ENCODE measurements at places on chromosomes 11 and 22.

DNA sequence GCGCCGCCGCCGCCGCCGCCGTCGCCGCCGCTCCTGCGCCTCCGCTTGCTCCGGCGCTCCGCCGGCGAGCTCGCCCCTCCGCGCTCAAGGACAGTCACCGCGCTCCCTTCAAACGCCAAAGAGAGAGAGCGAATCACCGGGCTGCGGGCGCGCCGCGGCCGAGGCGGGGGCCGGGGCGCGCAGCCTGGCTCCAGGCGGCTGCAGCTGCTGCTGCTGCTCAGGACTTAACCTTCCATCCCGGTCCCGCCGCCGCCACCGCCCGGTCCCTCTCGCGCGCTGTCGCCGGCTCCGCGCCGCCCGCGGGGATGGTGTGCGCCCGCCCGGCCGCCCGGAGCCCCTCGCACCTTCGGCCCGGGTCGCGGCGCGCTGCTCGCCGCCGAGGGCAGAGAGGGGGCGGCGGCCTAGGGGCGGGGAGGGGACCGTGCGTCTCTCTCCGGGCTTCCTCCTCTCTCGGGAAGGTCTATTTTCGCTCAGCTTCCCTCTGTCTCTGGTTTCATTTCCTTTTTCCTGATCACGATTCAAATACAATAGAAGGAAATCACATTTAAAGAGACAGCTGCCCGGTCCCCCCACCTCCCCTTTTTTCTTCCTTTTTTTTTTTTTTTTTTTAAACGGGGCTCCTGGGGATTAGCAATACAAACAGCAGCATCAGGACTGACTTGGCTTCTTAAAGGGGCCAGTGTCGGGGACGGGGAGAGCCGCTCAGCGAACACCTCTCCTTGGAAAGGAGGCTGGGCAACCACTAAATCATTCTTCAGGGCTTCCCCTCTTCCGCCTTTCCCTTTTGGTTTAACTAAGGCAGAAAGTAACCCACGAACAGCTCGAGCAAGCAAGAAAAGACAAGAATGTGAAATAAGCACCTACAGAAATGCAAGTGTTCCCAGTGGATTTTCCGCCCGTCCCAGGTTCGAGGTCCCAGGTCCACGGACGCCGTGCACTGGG, 22.1 kb downstream of the LMO2 start:
- DNase-seq, result peak; percentile 48

- no peak for DNase-seq
These were observed 71.1 kb downstream of the TTC28 start for GRCh38 chr22:28608546-28608945.

GRCh38 chr22:23503142-23503541, 76.9 kb downstream of the IGLL1 start:
- DNase-seq, result no peak

DNA sequence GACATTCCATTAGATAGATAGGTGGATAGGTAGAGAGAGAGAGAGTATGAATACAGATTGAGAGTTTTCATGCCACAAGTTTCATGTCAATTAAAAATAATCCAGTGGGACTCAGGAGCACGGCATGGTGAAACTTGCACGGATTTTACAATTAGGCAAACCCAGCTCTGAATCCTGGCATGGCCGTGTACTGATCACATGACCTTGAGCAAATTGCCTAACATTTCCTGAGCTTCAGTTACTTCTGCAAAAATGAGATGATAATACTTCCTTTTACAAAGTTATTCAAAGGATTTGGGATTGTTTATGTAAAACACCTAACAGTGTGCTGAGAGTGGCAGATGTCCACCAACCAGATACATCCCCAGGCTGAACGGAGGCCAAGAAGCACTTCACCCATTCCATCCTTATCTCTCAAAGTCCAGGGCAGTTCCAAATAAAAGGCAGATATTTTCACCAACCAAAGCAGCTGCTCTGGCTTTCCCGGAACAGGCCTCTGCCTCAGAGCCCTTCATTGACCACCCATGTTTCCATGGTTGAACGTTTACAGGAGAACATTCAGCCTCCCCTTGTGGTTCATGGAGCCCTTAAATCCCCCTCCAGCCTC, 17.9 kb downstream of the APLNR start:
- DNase-seq, result no peak

DNA sequence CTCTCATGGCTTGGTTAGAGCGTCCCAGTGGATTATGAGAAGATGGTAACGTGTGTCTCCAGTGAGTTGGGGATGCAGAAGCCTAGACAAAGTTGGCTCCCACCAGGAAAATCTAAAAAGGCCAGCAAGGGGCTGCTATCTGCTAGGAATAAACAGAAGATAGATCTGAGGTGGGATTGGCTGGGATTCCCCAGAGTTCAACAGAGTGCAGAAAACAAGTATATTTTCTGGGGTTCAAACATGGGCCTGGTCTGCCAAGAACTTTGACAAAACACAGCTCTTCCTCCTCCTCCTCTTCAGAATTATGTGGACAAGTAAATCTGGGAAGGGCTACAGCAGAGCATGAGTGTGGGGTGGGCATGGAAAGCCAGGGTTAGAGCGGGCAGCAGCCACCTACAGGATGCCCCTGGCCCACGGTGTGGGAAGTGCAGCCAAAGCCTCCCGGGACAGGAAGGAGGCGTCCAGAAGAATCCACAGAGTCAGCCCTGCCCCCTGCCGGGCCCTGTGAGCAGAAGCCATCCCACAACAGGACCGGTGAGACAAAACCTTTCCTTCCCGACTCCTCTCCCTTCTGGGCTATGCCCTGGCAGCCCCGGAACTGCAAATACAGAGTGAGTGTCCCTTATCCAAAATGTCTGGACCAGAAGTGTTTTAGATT, 67.1 kb downstream of the CD82 start:
- DNase-seq, result no peak

- DNase-seq, result no peak
These were observed 18.4 kb downstream of the ATXN10 start for GRCh38 chr22:45690008-45690407.

- no peak for DNase-seq
These were observed 28.2 kb upstream of the JAM3 start for GRCh38 chr11:134040386-134041302.

DNA sequence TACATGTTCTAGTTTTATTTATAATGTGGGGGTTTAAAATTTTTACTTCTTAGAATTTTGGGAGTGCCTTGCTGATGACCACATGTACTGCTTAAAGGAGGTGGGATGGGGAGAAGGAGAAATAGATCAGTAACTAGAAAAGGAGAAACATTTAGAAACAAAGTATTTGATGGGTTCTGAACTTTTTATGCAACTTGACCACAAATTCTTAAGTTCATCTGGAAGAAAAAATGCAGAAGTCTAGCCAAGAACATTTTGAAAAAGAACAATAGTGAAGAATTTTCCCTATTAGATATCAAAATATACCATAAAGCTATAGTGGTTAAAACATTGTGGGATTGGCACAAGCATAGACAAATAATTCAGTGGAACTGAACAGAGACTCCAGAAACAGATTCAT, 73.3 kb upstream of the AMPD3 start:
- no peak for DNase-seq

DNA sequence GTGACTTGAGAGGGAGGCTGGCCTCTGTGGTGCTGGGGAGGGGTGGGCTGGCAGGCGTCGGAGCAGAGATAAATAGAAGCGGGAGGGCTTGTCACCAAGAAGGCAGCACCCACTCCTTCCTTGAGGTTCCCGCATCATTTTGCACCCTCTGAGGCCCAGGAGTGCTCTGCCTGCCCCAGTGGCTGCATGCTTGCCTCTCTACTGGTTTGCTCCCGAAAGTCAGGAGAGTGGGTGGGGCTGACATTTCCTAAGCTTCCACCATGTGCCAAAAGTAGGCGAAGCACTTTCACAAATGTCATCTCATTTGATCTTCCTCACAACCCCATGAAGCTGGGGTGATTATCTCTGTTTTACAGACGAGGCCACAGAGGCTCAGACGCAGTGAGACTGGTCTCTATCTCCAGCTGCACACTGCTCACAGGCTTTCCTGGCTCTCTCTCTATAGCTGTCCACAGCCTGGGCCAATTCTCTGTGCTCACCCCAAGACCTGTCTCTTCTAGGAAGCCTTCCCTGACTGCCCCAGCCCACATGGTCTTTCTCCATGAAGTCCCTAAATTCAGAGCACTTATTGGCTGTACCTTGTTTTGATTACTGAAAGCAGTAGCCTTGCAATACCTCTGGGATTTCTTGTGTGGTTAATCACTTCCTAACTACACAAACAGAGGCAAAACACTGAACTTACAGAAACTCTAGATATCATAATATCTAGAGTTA, 2.6 kb upstream of the UCP3 start:
- DNase-seq, result no peak

GRCh38 chr11:1748636-1749394, 1.6 kb downstream of the IFITM10 start:
- DNase-seq, result no peak

- DNase-seq, result no peak
These were observed 687 bp upstream of the ARSA start for GRCh38 chr22:50628543-50629134.

- DNase-seq, result no peak
These were observed 2.8 kb downstream of the FZD4 start for GRCh38 chr11:86952221-86952875.

GRCh38 chr11:122717264-122717867, 61.8 kb downstream of the UBASH3B start:
- DNase-seq, result no peak

GRCh38 chr11:92295175-92296137, 70.8 kb downstream of the FAT3 start:
- DNase-seq, result no peak

- no peak for DNase-seq
These were observed 93.4 kb upstream of the SEPTIN5 start for GRCh38 chr22:19620742-19621371.

DNA sequence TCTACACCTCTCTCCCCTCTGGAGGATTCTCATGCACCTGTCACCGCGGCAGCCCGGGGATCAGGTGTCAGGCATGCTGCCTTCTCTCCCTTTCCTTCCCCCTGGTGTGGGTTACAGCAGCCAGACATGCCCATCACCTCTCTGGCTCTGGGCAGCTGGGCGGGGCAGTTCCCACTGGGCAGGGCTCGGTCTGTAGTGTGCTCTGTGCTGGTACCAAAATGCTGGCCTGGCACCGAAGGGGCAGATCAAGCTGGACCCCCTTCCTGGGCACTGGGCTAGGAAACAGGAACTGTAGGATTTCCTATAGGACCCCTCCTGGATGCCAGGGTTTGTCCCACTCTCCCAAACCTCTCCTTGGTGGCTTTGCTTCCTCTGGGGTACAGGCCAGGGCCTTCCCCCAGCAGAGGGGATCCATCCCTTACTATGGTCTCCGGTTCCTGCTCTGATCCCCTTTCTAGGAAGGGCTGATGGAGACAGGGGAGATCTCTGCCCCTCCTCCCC, 821 bp downstream of the GAL3ST1 start:
- peak; percentile 68 for DNase-seq

DNA sequence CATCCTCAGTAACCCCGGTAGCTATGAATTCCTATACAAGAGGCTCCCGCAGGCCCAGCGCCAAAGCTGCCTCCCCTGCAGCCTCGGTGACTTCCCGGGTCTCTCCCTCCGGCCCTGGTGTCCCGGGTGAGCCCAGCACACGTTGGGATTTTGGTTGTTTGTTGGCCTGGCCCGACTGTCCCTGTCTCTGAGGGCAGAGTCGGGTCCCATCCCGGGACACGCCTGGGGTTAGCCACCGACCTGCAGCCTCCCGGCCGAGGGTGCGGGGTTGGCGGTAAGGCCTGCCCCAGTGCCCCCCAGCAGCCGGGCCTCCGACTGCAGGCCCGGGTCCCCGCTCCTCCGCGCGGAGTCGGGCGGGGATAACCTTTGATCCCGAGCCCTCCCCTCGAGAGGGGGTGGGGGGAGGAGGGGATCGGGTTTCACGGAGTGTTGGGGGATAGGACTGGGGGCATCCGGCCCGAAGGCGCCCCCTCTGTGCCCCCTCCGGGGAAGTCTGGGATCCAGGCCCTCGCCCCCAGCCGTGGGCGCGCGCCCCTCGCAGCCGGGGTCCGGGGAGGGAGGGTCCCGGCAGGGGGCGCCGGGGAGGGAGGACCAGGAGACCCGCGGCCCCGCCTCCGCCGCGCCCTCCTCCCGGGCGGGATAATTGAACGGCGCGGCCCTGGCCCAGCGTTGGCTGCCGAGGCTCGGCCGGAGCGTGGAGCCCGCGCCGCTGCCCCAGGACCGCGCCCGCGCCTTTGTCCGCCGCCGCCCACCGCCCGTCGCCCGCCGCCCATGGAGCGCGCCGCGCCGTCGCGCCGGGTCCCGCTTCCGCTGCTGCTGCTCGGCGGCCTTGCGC, at the start of gene FBLN1:
FBLN1 (plus strand) TSS at position 669 of the 835 bp plus-strand sequence; CDS start at position 772, 103 bp downstream.
- peak; percentile 18 for DNase-seq

DNA sequence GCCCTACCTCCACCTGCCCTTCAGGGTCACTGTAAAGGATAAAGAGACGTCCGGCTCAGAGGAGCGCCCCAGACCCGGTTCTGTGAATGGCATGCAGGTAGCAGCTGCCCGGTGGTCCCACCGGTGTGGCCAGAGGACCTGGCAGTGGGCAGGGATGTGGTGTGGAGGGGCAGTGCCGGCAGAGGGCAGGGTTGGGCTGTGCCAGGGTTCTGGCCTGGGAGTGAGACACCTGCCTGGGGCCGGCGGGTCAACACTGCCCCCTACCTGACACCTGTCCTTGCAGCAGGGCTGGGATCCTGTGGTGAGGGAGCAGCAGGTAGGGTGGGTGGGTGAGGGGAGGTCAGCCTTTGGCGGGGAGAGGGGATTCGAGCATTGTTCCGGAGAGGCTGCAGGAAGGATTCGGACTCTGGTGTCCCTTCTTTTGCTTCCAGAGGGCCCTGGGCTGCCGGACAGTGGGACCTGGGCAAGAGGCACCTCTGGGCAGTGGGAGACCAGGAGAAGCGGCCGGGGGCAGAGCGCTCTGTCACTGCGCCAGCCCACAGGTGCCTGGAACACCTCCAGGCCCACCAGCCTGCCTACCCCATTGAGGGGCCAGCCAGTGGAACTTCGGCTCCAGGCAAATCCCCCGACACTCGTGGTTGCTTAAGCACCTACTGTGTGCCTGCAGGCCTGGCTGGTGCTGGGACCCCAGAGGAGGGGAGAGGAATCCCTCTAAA, 1.6 kb upstream of the PHLDA2 start:
- peak; percentile 62 for DNase-seq

DNA sequence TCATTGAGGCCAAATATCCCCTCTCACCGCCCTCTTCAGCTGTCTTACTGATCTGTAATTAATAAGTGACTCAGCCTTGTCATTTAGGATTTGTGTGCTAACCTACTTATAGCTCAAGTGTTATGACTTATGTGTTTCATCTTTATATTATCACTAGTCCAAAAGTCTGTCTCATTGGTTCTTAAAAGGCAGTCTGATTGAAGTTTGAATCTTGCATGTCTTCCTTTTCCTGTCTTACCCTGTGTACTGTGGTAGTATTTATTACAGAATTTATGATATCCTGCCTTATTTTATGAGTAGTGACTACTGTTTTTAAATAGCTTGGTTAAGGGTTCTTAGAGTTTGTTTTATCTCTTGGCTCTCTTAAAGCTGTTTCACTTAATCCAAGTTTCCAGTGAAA, 6.3 kb downstream of the DEPDC7 start:
- DNase-seq, result no peak

DNA sequence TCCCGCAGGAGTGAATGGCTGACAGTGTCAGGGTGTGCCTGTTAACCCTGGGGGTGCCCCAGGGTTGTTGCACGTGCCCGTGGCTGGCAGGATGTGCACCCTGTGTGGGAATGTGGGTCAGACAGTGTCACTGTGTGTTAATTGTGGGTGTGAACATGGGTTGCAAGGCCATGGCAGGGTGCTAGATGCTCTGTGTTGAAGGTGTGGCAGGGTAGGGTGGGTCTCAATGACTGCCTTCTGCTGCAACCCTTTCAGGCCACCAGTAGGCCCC, 8.3 kb downstream of the RIN1 start:
- no peak for DNase-seq

- no peak for DNase-seq
These were observed 1139.5 kb downstream of the TBC1D22A start for GRCh38 chr22:47901911-47902310.

All from NCI-H510A treated with DMSO at 0.1 percent for 48 hours (cell line).